ENCODE measurements at places on chromosomes 7 and 10.

DNA sequence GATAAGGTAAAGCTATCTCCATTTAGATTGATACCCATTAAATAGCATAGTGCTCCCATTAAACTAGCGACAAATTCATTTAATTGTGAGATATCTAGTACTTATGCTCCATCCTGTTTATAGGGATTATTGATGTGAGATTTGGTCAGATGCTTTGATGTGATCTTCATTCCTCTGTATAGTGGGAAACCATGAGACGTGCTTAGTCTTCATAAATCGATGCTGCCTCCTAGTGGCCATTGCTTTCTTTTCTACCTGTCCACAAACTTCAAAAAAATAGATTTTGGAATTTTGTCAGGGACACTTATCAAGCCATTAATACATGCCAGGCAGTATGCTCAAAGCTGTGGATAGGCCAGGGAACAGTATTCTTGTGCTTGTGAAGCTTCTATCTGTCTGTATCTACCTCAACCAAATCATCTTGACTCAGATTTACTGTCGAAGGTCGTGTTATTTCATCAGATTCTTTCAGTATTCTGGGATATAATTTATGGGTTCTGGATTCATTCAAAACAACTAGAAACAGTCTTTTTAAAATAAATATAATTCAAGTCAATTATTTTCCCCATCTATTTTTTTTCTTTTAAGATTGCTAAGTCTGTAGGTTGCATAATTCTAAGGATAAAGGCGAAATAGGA is 12.0 kb downstream of the LSM8 start:
- peak; percentile 67 for DNase-seq

GRCh38 chr10:131211965-131212619 is 99.4 kb downstream of the TCERG1L start:
- no peak for DNase-seq

GRCh38 chr7:22549667-22550513 is 49.9 kb upstream of the STEAP1B start:
- DNase-seq = no peak

- peak; percentile 72 for DNase-seq
Observed at GRCh38 chr7:139043823-139044812, 8.3 kb upstream of the ZC3HAV1L start.

DNA sequence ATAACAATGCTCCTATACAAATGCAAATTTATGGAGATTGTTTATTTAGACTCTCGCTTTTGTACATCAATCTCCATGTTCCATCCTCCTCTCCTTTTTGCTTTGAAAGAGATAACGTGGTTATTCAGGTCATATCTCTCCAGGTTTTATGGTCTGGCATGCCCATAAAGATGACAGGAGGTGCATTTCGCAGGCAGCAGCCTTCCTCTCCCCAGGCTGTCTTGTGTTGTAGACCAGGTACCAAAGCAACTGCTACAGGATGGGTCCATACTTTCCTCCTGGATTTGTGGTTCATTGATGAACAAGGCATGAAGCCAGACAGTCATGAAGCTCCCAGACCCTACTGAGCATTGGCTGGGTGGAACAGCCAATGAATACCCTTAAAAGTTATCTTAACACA is 400.2 kb upstream of the NPVF start:
- no peak for DNase-seq

GRCh38 chr10:6163364-6164270 is 39.1 kb upstream of the PFKFB3 start:
- peak; percentile 93 for DNase-seq

DNA sequence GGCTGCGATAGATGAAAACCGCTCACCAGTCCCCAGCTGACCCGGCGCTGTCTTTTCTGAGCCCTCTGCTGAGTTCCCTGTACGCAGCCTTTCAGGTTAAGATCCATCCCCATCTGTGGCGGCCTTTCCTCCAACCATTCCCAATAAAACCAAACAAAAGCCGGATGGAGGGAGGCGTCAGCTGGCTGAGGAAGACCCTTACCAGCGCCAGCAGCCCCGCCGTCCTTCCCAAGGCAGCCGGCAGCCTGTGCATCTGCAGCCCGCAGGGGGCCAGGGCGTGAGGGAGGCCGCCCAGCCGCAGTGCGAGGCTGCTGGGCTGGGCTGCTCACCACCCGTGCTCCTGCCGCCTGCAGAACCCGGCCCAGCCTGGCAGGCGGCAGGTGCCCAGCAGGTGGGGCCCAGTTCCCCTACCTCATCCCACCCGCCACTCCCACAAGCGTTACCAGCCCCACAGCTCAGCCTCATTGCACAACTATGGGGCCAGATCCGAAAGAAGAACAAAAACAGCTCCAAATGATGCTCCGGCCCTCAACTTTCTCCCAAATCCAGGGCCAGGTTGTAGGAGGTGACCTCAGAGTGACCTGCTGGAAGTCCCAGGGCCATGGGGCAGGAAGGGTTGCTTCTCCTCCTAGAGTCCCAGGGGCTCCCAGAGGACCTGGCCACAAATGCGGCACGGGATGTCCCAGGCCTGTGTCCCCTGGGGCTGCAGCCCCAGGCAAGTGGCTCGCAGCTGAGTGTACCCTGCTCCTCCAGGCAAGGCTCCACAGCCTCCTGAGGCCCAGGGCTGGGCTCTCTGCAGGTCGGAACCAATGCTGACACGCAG is 23.8 kb downstream of the PAPOLB start:
- DNase-seq = no peak
